AG04450 (cell line): ENCODE measurements at places on chromosomes 1 and 21.

GRCh38 chr1:23168445-23169194 lies at the start of gene LUZP1:
TSS of gene LUZP1 (minus strand) at chr1:23168856.
- no peak for DNase-seq

- DNase-seq: no peak
Observed at GRCh38 chr1:203478986-203479385, 3.4 kb downstream of the PRELP start.

- no peak for DNase-seq
Observed at GRCh38 chr1:210905944-210906453, 227.9 kb downstream of the KCNH1 start.

GRCh38 chr1:214739621-214740238 lies 136.7 kb downstream of the CENPF start:
- no peak for DNase-seq

DNA sequence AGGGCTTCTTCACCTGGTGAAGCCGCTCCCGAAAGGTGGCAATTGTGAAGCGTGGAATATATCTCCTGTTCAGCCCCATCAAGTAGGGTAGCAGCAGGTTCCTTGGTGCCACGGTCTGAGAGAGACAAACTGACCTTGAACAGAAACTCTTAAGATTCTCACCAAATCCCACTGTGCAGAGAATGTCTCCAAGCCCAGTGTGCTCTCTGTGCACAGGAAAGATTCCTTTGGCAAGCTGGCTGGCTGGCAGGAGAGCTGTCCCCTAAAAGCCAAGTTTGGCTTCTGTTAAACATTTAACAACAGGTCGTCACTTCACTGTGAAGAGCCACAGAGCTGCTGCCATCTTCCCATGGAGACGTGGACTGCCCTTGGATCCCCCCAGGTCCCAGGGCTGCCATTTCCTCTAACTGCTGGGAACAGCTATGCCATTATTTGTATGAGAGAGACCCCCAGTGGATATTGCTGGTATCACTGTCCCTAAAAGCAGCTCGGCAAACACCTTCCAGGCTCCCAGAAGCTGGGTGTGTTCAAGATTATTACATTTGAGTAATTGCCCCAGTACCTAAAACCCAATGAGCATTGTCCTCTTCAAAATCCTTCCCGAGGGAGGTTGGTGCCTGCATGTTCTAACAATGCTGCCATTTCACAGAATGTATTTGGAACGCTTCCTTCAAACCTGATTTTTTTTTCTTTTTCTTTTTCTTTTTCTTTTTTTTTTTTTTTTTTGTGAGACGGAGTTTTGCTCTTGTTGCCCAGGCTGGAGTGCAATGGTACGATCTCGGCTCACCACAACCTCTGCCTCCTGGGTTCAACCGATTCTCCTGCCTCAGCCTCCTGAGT lies 71.8 kb downstream of the CD58 start:
- no peak for DNase-seq

GRCh38 chr1:43602990-43603389 lies 47.0 kb upstream of the KDM4A start:
- DNase-seq: no peak

- no peak for DNase-seq
Observed at GRCh38 chr1:212955098-212955497, 4.8 kb downstream of the VASH2 start.

DNA sequence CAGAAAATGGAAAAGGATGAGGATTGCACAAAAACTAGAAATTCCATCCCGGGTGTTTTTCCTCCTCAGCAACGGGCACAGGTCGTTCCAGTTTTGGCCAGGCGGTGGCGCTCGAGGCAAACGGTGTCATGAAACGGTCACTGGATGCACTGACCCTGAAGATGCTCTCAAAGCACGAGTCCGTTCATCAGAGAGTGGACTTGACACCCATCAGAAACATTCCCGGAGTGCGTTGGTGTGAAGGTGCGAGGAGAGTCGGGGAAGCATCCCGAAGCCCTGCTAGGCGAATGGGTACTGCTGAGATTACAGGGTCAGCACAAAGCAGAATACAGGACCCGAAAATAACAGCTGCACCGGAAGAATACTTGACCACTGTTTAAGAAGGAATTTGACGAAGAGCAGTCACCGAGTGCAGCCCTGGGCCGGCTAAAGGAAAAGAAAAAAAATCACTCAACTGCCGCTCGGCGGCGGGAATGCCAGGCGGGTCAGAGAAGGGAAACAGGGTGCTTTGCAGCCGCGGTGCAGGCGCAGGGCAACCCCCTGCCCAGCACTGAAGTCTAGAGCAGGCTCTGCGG lies 71.7 kb upstream of the ETS2 start:
- peak; percentile 49 for DNase-seq

- DNase-seq: no peak
Observed at GRCh38 chr1:31696242-31696641, 7.6 kb downstream of the COL16A1 start.

- peak; percentile 54 for DNase-seq
Observed at GRCh38 chr1:43912607-43913006, 21.0 kb upstream of the ARTN start.

GRCh38 chr1:116038679-116039078 lies 62.4 kb downstream of the SLC22A15 start:
- no peak for DNase-seq
